Naive thymus-derived CD4-positive, alpha-beta T cell (primary cell): ENCODE measurements at places on chromosomes 12 and 14.

GRCh38 chr12:63918800-63919300, 74.3 kb downstream of the SRGAP1 start:
- no peak for DNase-seq

DNA sequence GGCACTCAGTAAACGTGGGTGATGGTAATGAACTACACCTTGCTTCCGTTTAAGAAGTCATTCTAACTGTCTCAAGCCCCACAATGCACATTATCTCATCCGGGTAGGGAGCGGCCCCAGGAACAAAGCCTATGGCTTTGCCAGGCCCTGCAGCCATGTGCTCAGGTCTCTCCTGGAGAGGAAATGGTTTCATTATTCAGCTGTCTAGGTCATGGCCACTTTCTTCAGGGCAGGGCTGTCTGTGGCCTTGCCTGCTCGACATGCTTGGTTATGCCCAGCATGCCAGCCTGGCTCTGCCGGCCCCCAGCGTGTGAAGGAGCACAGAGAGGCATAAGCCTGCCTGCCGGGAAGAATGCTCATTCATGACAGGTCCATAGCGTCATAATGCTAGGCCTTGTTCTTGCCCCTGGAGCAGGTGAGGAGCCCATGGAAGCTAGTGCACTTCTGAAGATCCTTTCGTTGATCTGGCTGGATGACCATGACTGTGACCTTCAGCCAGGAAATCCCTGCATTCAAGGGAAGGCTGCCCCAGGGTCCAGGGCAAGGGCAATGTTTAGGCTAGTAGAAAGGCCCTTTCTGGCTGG, 26.3 kb upstream of the FOS start:
- no peak for DNase-seq

DNA sequence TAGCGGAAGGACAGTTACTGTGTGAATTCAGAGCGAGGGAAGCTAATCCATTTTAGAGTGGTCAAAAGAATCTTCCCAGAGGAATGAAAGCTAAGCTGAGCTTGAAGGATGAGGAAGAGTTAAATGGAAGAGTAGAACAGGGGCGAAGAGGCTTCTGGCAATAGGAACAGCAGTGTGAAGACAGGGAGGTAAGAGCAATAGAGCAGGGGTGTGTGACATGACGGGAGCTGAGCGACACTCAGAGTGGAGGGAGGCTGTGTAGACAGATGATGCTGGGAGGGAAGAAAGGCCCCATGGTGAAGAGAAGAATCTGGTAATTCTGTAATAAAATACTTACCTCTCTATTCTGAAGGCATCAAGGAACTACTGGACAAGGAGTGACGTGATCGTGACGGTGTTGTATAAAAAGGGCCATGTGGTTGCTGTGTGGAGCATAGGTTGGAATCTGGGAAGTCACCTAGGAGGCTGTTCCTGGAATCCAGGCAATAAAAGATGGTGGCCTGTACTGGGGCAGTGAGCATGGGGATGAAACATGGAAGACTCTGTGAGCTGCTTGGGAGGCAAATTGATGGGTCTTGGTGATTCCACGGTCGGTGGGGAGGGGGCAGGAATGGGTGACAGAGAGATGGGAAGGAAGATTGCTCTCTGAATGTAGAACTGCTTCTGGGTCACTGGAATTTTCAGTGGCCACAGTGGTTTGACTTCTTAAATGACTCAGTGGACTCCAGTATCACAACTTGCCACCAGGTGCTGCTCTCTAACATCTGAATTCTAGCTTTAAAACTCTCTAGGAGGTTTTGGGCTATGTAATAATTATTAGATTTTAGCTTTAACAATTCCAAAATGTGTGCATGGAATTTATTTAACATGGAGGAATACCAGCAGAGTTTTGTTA, 164.1 kb downstream of the ATP23 start:
- no peak for DNase-seq

DNA sequence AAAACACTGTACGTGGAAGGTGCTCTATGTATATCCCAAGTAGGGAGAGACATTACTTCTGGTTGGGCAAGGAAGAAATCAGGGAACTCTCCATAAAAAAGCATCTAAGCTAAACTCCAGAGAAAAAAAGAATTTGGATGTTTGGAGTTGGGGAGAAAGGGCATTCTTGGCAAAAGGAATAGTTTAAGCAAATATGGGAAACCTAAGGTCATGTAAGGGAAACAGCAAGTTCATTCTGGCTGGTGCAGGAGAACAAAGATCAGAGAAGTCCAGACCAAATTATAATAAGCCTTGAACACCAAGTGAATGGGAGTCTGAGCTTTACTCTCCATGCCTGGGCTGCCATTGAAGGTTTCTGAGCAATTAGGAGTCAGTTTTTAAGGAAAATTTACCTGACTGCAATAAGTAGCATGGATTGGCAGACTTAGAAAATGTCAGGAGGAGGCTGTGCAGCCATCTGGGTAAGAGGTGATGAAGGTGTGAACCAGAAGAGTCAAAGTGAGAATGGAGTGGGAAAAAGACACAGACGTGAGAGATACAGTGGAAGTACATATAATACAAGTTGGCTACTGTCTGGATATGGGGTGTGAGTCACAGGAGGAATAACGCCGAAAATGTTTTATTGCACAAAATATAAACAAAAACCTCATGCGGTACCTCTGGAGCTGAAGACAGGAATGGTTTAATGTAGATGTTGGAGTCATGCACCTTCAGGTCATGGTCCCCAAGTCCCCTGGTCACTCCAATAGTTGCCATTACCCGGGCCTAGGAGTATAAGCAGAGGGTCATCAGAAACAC, 222.6 kb downstream of the MON2 start:
- no peak for DNase-seq

GRCh38 chr12:46699986-46700385, 125.8 kb downstream of the SLC38A4 start:
- DNase-seq, result no peak

- no peak for DNase-seq
Observed at GRCh38 chr14:30584058-30584630, 25.2 kb downstream of the G2E3 start.

DNA sequence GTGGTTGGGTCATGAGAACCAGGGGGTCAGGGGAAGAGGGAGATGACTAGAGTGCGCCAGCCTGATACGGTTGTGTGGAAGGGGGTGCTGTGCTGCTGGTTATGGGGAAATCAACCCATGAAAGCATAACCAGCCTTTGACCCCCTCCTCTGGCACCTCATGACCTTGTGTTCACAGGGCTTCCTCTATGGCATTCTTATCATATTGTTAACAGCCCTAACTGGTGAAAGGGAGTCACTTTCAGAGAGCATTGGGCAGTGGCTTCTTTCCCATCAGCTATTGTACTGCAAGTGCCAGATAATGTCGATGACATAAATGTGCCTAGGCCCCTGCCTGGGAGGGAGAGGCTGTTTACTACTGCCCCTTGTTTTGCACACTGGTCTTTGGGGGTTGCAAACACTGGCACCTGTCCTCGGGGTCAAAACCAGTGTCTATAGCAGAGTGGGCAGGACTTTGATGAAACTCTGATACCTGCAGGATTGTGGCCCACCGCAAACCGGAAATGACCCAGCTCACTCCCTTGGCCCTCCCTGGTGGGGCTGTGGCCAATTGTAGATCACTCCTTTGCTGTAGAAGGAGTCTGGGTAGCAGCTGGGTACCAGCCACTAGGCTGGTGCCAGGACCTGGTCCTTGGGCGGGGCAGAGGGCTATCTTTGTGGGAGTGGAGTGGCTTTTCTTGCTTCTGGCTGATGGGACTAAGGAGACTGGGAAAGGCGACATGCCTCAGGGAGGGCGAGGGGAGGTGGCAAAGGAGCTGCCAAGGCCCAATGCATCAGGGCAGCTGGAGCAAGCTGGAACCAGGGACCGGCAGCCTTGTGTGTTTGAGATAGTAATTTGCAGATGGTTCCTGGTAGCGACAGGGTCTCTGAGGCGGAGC, 634 bp upstream of the TMEM63C start:
- DNase-seq, result no peak

- DNase-seq, result no peak
Observed at GRCh38 chr14:85380881-85381280, 149.1 kb upstream of the FLRT2 start.

DNA sequence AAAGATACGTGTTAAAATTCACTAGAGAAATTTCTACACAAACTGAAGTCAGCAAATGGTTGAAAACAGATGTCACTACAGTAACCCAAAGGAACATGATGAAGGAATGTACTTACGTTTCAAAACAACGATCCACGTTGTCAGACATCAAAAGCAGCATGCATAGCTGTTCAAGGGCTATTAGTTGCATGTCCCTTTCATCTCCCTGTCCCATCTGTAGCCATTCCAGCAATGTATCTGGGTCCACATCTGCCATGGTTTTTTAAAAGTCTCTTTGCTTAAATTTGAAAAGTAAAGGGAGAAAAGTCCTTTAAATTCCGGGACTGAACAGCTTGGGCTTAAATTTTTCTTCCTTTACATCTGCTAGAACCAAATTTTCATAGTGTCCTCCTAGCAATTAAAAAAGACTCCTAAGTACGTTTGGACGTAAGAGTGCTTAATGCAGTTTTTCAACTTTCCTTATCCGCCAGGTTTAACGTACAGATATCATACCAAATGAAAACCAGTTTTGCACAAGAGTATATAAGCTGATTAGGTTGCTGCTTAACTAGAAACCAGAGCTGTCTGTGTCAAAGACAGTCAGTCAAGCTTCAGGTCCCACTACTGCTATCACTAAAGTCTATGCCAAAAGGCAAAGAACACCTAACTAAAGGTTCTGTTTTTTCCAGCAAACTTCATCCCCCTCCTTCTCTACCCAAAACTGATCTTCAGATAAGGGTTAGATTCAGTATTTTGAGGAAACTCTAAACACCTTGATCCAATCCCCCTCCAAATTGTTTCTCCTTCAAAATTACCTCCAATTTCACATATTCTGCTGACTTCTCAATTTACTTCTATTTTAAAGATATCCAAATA, 1.7 kb downstream of the HECTD1 start:
- DNase-seq, result peak; percentile 2

- DNase-seq, result no peak
Observed at GRCh38 chr12:58302487-58303011, 361.2 kb downstream of the ATP23 start.

DNA sequence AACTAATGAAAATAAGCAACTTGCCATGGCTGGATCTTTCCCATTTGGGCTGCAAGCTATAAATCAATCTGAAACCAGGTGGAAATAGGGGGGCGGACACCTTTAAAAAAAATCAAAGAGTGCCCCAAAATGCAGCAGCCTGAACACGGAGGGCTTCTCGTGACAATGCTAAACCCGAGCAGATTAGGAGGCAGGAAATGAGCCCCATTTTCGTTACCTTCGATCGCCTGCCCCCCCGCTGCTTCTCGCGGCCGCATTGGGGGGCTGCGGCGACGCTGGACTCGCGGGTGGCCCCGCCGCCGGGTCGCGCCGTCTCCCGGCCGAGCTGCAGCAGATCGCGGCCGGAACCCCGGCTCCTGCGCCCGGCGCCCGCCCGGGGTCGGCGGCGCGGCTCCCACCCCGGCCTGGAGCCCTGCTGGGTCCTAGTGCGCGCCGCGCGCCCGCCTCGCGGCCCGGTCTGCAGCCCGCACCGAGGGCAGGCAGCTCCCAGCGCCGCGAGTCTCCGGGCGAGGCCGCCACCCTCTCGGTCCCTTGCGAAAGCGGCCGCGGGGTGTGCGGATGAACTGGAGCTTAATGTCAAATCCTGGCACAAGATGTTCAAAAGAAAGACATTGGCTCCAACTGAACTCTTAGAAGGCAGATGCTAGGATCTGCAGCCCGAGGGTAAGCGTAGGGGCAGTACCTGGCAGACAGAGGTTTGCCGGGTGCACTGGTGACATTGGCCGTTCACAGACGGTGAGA, 201.9 kb upstream of the FOXN3 start:
- peak; percentile 78 for DNase-seq

GRCh38 chr12:68428724-68429501, 96.8 kb upstream of the MDM1 start:
- DNase-seq, result no peak

- DNase-seq, result no peak
Observed at GRCh38 chr14:105891631-105892452, 365.5 kb downstream of the TMEM121 start.

DNA sequence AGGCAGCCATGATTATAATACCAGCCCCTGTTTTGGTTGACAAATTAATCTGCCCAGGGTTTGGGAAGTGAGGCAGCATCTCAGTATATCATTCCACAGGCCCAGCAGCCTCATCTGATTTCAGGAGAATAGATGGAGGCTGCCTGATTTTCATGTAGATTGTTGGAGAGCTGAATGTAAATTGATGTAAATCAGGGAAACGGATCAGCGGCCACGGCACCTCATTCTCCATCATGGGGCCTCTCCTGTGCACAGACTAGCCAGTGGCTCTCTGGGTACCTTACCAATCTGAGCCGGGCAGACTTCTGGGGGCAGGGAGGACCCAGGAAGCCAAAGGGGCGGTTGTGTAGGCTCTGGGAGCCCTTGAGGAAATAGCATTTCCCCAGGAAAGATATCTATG, 63.7 kb upstream of the GSC start:
- no peak for DNase-seq

DNA sequence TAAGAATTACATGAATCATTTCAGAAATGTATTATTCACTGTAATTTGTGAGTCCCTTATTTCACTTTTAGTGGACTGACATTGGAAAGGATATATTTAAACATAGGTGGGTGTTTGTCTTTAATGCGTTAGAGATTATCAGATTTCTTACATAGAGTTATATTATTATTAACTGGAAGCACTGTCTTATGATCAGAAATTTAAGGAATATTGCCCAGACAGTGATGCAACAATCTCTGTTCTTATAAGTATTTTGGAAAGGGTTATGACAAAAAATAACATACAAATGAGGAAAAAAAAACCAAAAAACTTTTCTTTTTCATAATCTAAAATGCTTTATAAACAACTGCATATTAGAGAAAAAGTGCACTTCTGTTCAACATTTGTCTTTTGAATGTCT, 836.6 kb downstream of the SLC6A15 start:
- DNase-seq, result no peak

DNA sequence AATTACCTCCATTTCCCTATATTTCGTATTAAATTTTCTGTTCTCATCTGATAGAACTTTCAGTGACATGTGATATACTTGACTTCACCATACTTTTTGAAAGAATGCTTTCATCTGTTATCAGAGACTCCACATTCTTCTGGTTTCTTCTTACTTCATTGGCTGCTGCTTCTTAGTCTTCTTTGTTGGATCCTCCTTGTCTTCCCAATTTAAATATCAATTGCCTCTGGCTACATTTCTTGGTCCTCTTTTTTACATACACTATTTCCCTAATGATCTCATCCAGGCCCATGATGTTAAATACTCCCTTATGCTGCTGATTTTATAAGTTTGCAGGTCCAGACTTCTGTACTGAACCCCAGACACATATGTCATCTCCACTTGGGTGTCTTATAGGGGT, 22.0 kb downstream of the OR5AU1 start:
- no peak for DNase-seq

DNA sequence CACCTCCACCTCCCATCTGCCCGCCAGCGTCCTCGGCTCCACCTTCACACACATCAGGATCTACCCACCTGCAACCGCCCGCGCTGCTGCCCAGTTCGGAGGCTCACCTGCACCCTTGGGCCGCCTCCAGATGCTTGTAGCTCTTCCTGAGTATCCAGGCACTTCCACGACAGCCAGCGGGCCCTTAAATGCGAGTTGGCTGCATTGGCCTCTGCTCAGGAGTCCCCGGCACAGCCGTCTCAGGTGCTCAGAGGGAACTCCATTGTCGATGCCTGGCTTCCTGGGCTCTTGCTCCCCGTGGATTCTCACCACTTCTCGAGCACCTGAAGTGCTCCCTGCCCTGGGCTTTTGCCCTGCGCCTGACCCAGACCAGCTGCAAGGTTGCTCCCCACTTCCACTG, 21.9 kb upstream of the CDCA4 start:
- DNase-seq, result no peak

GRCh38 chr12:94282675-94283074, 134.3 kb downstream of the PLXNC1 start:
- peak; percentile 33 for DNase-seq
